Fibroblast of upper back skin (primary cell): ENCODE measurements at places on chromosomes 4 and X.
A peak's percentile ranks its signal among the peaks of the same experiment; 100 is the strongest.

- peak; percentile 45 for DNase-seq
These were observed 154.2 kb downstream of the RAB28 start for GRCh38 chr4:13329963-13330362.

DNA sequence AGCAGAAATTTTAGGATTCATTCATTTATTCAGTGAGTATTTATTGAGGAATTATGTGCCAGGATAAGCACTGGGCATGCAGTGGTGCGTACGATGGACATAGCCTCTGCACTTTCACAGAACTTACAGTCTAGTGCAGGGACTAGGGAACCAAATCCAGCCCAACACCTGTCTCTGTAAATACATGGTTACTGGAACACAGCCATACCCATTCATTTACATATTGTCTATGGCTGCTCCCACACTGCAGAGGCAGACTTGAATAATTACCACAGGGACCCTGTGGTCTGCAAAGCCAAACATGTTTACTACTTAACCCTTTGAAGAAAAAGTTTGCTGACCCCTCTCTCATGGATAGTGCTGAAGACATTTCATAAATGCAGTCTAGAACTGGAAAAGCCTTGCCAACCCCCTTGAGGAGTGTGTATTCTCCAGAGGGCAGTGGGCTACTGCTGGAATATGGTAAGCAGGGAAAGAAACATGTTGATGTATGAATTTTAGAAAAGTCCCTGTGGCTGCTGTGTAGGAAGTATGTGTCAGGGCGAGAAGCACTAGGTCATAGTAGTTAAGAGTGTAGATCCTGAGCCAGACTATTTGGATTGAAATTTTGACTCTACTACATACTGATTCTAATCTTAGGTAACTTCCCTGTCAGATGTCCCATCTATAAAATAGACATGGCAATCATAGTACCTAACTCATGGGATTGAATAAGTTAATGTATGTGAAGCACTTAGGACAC, 75.5 kb downstream of the GALNT7 start:
- DNase-seq: no peak

DNA sequence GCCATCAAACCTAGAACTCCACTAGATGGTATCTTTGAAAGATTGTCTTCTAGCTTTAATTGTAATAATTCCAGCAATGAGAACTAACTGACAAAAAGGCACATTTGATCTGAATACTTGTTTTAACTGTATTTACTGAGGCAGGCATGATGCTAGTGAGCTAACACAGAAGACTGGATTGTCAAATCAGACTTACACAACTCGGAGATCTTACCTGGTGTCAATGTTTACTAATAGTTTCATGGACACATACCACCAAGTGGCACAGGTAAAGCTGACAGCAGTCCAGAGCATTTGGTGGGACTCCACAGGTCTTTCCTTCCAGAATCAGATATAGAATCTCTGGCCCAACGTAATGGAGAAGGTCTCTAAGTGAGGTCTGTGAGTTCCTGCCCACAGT, 229.9 kb upstream of the BOD1L1 start:
- no peak for DNase-seq

DNA sequence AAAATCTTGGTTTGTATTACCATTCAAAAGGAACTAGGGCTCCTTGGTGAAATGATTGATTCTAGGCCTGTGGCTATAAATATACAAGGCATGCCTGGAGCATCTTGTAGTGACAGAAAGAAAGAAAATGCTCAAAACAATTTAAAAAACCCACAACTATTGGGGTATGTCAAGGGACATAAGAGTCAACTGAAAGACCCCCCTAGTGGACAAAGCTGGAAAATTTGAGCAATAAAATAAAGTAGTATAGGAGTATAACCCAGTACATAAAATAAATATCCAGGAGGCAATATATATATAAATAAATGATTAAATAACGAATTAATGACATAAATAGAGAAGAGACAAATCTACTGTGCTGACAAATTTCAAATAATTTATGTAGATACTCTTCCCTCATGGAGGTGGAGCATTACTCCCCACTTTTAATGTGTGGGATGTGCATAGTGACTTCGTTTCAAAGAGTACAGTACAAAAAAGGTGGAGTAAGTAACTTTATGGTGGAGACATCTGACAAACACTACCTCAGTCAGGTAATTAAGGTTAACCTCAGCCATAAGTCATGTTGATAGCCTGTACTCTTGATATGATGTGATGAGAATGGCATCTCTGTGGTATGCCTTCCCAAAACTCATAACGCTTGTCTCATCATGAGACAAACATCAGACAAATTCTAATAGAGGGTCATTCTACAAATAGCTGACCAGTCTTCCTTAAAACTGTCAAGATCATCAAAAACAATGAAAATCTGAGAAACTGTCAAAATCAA, 185.0 kb upstream of the GLRA2 start:
- peak; percentile 49 for DNase-seq

DNA sequence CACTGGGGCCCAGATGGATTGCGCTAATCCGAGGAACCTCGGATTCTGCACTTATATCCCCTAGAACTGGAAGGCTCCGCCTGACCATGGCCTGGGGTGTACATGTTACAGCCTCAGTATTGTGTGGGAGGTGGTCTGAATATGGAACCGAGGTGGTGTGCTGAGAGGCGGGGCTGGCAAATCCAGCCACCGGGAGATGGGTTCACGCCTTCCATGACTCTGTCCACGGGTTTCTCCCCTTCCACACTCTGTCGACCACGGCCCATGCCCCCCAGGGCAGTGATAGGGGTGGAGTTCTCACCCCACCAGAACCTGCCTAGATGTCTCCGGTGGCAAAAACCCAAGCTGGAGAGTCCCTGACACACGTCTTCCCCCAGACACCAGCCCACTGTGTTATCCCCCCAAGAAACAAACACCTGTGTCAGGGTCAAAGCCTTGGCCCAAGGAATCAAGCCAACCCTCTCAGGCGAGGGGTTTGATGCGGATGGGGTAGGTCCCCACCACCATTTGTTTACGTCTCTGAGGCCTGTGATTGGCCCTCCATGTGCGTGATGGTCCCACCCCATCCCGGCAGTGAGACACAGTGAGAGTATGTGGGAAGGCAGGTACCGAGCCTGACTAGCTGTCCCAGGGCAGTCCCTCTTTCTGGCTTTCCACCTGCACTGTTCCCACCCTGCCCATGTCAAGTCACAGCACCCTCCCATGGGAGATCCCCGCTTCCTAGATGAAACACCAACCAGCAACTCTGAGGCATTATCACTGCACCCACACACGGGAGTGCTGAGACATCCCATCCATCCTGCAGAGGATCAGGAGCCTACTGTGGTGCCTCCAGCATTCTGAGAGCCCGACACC, 6.6 kb upstream of the LOC101059915 start:
- no peak for DNase-seq

DNA sequence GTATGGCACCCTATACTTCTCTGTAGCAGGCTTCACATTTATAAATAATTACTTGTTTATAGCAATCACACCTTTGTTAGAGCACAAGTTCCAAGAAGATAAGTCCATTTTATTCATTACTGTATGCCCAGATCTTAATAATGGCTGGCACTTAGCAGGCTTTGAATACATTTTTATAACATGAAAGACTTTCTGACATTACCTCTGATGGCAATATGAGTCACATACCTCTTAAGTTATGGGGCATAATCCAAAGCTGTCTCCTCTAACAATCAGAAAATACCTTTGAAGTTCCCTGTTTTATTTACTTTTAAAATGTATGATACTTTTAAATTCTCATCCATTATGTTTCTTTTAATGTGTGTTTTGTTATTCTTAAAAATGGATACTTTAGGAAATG, 12.2 kb downstream of the SCRG1 start:
- no peak for DNase-seq

DNA sequence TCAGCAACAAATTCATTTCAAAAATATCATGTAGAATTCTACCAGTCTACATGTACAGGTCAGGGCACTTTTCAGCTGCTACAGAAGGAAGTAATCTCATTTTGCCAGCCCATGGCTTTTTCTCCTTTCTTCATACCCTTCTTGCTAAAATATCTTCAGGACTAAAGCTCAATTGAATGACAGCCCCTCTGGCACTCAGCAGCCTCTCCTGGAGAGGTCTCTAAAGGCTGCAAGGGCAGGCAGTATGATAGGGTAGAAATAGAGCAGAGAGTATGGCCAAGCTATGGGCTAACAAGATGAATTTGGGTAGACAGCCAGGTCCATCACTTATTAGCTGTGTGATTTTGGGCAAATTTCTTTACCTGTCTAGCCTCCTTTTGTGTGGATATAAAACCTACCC, 224.6 kb upstream of the RPL34 start:
- DNase-seq: no peak

- DNase-seq: no peak
These were observed 113.1 kb downstream of the RS1 start for GRCh38 chrX:18558799-18559198.

GRCh38 chr4:111210595-111210994, 587.7 kb upstream of the PITX2 start:
- DNase-seq: no peak

- DNase-seq: no peak
These were observed 406.2 kb downstream of the MAPK10 start for GRCh38 chr4:85953651-85954018.

- DNase-seq: peak; percentile 42
These were observed 109.2 kb downstream of the FHDC1 start for GRCh38 chr4:153045111-153045982.

DNA sequence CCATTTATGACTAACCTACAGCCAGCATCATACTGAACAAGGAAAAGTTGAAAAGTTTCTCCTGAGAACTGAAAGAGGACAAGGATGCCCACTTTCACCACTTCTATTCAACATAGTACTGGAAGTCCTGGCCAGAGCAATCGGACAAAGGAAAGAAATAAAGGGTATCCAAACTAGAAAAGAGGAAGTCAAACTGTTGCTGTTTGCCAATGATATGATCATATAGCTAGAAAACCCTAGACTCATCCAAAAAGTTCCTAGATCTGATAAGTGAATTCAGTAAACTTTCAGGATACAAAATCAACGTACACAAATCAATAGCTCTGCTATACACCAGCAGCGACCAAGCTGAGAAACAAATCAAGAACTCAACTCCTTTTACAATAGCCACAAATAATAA, 64.5 kb downstream of the CENPC start:
- DNase-seq: no peak

DNA sequence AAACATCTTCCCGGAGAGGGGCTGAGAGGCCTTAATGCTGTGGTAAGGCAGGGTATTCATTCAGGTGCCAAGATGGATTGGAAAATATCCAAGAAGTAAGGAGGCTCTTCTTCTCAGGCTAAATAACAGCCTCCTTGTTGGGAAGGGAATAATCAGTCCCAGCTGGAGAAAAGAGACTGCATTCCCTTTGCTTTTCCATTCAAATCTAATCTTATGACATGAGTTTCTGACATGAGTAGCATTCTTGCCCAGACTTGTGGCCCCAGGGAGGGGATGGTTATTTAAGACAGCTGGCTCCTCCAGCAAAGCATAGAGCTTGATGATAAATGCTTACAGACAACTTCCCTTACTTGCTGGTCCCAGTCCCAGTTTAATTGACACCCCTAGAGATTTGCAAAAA, 98.3 kb downstream of the DCLK2 start:
- DNase-seq: peak; percentile 93

- no peak for DNase-seq
These were observed 78.6 kb upstream of the RAPGEF2 start for GRCh38 chr4:159024266-159024665.

GRCh38 chr4:187139141-187139540, 415.5 kb upstream of the FAT1 start:
- DNase-seq: no peak

DNA sequence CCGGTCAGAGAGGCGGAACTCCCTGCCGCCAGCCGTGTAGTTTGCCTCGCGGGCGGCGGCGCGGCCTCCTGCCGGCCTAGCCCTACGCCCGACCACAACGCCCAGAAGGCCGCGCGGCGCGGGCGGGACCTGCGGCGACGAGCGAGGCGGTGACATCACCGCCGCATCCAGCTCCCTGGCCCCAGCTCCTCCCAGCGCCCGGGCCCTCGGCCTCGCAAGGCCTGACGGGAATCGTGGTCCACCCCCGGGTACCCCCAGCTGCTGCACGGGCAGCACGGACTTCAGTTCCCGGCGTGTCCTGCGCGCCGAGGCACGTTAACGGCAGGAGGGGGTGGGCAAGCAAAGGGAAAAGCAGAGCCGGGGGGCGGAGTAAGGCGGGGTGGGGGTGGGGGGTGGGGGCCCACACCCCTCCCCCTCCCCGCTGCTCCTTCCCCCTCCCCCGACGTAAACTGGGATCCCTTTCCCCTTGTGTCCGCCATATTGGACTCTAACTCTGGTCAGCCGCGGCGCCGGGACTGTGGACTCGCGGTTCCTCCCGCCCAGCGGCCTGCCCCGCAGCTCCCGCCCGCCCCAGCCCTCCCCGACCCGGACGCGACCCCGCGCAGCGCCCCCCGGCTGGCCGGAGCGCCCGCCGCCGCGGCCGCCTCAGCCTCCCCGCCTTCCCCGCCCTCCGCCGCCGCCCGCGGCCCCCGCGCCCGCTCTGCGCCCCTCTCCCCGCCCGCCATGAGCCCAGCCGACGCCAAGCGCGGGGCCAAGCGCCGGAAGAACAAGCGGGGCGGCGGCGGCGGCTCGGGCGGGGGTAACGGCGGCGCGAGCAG, at the start of gene FAM193A:
Gene FAM193A (plus strand): TSS at position 455 of the 818 bp plus-strand sequence. CDS start 269 bp downstream, at position 724.
- peak; percentile 100 for DNase-seq

DNA sequence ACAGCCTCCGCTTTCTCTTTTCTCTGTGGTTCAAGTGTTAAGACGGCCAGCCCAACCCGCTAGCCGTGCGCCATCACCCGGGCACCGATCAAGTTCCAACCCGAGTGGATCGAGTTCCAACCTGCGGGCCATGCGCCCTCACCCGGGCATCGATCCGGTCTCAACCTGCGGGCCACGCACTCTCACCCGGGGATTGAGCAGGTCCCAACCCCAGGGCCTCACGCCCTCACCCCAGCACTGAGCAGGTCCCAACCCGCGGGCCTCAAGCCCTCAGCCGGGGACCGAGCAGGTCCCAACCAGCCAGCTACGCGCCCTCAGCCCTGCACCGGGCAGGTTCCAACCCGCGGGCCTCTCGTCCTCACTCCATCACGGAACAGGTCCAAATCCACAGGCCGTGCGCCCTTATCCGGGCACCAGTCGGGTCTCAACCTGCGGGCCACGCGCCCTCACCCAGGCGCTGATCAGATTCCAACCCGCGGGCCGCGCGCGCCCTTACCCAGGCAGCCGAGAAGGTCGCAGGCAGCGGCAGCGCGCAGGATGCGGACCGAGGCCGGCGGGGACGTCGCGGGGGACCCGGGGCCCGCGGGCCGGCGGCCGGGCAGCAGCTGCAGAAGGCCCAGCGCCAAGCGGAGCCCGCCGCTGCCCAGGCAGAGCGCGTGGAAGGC, 443 bp downstream of the GPR143 start:
- DNase-seq: no peak

GRCh38 chr4:8829584-8829983, 42.1 kb downstream of the HMX1 start:
- DNase-seq: no peak

- peak; percentile 37 for DNase-seq
These were observed 4.9 kb upstream of the TLR8 start for GRCh38 chrX:12901486-12901885.

DNA sequence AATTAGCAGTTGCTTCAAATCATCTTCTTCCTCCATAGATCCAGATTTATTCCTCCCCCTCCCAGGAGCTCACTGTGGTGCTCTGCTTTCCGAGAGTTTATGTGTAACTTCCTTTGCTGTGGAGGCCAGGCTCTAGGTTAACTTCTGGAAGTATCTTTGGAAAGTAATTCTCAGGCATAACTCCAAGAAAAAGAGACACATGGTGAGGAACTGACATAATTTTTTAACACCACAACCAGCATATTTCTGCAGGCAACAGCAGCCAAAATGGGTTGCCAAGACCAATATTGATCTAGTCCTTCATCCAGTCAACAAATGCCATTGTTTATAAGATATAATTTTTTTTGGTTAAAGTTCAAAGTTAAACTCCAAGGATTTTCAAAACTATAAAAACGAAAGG, 114.5 kb upstream of the RBPJ start:
- peak; percentile 78 for DNase-seq

GRCh38 chr4:141294306-141294705, 73.6 kb downstream of the ZNF330 start:
- no peak for DNase-seq
